Lung microvascular endothelial cell (primary cell): ENCODE measurements at places on chromosomes 13 and 19. TPM values are rescaled to one million over a fixed set of nuclear protein-coding genes. Genes with fewer than 3 reads are reported as not detected.

DNA sequence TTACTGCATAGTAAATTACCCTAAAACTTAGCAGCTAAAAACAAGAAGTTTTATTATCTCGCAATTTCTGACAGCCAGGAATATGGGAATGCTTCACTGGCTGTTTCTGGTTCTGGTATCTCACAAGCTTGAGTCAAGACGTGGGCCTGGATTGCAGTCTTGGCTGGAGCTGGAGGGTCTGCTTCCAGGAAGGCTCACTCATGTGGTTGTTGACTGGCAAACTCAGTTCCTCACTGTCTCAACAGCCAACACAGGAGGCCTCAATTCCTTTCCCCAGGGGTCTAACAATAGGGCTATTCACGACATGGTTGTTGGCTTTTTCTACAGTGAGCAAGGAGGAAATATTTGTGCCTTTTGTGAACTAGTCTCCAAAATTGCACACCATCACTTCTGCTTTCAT lies 146.3 kb downstream of the GPC5 start:
- DNase-seq: no peak

The DCAF15 gene
- total RNA-seq: 6.1 and 8.5 TPM in 2 replicates

DNA sequence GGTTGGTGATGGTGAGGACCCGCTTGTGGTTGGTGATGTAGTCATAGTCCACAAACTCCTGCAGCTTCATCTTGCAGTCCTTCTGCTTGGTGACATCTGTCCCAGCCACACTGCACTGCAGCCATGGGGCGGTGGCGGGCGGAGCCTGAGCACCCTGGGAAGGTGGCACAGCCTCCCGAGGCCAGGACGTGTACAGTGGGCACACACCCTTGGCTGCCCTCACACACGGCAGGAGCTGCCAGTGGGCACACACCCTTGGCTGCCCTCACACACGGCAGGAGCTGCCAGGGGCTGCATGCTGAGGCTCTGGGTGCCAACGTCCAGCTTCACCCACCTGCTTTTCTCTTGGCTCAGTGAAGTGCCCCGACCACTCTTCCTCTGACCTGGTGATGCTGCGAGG lies 128.7 kb downstream of the TUBA3C start:
- no peak for DNase-seq

GRCh38 chr19:17538684-17539237 lies 16.7 kb upstream of the COLGALT1 start:
- no peak for DNase-seq

DNA sequence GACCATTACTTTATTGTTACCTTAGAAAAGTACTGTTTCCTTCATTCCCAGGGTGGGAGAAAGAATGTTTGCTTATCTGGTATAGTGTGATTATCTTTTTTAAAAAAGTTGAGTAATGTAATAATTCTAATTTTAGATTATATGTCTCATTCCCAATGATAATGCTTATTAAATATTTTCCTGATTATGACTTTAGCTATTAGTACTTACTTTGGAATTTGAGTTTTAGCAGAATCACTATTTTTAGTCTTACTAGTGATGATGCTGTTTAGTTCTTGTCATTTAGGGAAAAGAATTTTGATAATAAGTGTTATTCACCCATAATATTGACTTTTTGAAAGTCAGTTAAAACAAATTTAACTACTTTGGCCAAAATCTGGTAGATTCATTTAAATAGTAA lies 95.2 kb downstream of the FRY start:
- DNase-seq: no peak

The FOXO1 gene
- total RNA-seq: 16.8 and 21.6 TPM in 2 replicates

DNA sequence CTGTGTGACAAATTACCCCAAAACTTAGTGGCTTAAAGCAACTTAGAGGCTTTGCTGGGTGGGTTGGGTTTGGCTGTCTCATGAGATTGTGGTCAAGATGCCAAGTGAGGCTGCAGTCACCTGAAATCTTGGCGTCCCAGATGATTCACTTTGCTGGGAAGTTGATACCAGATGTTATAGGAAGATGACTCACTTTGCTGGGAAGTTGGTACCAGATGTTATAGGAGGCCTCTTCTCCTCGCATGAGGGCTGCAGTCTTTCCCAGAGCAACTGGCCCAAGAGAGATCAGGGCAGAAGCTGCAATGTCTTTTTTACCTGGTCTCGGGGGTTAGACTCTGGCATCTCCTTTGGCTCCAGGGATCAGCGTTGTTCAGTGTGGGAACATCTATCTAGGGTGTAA lies 16.8 kb downstream of the TEX29 start:
- no peak for DNase-seq

DNA sequence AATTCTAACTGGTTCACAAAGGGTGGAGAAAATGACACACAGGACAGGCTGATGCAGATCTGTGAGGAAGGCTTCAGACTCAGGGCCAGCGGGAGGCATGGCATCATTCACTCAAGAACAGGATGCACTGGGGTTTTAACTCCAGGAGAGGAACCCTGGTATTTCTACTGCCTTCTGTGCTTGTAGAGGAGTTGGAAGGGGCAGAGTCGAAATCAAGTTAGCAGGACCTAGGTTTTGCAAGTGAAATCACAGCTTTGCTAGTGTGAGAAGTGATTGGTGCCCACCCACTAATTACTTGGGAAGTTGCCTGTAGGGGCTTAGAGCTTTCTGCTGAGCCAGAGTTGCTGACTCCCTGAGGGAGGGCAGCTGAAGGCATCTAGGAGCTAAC lies 92.7 kb downstream of the AKAP11 start:
- DNase-seq: no peak

DNA sequence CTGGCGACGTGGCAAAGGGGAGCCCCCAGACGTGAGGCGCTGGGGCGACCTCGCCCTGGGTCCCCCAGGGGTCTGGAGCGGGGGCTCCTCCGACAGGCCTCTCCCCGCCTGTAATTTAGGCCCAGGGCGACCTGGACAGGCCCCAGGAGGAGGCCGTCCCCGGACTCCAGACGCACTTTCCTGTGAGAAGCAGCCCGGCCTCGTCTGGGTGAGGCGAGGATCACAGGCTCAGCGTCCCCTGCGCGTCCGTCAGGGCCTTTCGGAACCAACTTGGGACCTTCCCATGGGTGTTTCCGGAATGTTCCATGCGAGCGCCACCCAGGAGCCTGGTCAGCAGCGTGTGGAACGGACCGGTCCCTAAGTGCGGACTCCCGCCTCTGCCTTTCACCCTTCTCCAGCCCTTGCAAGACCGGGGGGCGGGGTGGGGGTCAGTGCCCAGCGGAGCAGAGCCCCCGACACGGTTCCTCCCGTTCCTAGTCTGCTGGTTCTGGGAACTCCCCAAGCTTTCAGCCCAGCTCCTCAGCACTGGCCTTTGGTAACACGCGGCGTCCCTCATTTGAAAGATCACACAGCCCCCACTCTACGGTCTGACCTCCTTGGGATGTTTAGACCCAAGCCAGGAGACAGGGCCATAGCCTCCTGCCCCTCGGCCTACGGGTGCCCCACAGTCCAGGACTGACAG lies 1.1 kb upstream of the GRTP1 start:
- DNase-seq: no peak

GRCh38 chr19:14682084-14682483 lies 7.4 kb upstream of the ADGRE3 start:
- DNase-seq: no peak

The C19orf67 gene
- total RNA-seq: not detected in 2 replicates

DNA sequence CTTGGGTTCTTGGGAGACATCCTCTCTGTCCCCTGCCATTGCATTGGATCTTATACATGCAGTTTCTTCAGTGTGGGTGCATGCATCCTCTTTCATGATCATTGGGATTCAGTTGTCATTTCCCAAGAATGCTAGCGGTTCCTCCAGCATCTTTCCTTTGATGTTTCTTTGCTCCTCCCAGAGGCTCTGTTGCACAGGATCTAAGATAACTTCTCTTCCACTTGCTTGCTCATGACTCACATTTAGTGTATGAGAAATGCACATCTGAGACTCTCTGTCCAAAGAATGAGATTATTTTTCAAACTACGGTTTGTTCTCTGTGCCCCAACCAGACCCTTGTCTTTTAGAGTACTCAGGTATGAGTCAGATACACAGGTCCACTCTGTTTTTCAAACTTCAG lies 197.1 kb downstream of the NDFIP2 start:
- DNase-seq: peak; percentile 3

GRCh38 chr13:85661675-85662074 lies 137.5 kb downstream of the SLITRK6 start:
- no peak for DNase-seq

- DNase-seq: no peak
Observed at GRCh38 chr19:34767951-34768350, 5.1 kb downstream of the ZNF599 start.

The ADM5 gene
- total RNA-seq: 0.22 and 0.40 TPM in 2 replicates

- DNase-seq: no peak
Observed at GRCh38 chr13:60318186-60318585, 78.8 kb upstream of the TDRD3 start.

The FGF22 gene
- total RNA-seq: not detected in 2 replicates

- no peak for DNase-seq
Observed at GRCh38 chr13:28099396-28100149, 803 bp downstream of the FLT3 start.

The EFNA2 gene
- total RNA-seq: under 0.01 TPM in 1 of 2 replicates, not detected in the other

The TIMM44 gene
- 22.9 and 28.2 TPM in 2 replicates for total RNA-seq

GRCh38 chr13:80334597-80335260 lies 6.2 kb downstream of the SPRY2 start:
- peak; percentile 56 for DNase-seq

DNA sequence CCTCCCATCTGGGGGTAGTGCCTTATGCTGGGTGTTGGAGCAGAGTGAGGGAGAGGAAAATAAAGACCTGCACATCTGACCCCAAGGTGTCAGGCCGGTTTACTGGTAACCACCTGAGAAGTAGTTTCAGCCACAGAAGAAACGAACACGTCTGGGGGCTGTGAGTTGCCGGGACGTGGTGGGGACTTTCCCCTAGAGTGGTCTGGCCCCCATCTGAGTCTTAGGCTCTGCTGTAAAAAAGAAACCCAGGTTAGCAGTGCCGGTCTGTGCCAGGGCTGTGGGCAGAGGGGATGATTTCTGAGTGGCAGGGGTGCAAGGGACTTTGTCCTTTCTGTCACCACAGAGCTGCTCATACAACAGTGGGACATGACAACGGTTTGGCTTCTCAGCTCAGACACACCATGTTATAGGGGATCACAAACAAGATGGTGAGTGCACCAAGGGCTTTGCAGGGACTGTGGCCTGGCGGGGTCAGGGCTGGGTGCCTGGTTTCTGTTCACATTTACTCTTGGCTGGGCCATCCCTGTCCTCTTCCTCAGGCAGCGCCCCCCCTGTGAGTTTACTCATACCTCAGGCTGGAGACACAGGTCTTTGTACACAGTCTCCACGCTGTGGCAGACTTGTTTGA lies 9.0 kb downstream of the GCDH start:
- no peak for DNase-seq

The PRR20D gene
- not detected in 2 replicates for total RNA-seq

The HIF3A gene
- total RNA-seq: 13.5 and 54.6 TPM in 2 replicates

DNA sequence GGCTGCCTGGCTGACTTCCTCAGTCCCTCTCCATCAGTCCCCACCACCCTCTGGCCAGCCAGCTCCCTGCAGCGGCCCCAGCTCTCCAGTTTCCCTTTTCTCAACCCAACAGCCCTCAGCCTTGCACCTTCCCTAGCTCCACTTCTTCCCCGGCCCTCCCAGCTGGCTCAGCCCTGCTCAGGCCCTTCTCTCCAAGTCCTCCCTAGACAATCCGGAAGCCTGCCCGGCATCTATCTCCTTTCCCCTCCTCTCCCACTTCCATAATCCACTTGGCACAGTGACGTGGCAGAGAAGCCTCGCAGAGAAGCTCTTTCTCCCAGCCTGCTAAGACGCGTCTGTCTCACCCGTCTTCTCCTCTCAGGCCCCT lies 1.1 kb downstream of the UBXN6 start:
- DNase-seq: peak; percentile 35

GRCh38 chr19:14370940-14371280 lies 10.3 kb upstream of the ADGRE5 start:
- DNase-seq: no peak

The NAT14 gene
- total RNA-seq: 5.2 and 7.2 TPM in 2 replicates

- DNase-seq: peak; percentile 60
Observed at GRCh38 chr19:16441661-16442162, 30.1 kb downstream of the EPS15L1 start.

The ZNF525 gene
- total RNA-seq: 3.3 and 9.7 TPM in 2 replicates

DNA sequence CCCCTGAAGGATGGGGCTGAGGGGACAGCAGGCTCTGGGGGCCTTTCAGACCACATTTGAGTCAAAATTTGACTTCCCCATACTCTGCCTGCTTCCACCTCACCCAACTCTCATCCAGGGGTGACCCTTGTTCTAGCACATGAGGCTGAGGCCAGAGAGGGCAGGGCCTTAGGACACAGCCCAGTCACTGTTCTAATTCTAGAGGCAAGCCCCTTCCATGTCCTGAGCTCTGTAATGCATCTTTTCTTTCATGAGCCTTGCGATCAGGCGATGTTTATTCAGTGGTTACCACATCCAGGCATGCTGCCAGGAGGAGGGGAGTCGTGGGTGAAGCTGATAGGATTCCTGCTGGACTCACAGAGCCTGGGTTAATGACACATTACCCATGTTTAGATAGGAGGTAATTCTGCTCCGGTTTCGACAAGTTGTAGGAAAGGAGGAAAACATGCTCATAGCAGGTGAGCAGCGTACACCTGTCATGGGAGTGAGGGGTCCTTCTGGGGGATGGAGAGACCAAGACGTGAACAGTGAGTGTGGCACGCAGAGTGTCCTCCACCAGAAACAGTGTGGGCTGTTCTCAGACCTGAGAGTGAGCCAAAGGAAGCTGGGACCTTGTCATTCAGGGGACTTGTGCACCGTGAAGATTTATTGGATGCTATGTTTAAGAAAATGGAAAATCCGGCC lies 9.3 kb downstream of the RPS9 start:
- DNase-seq: peak; percentile 95

The NFKBIB gene
- total RNA-seq: 7.6 and 11.3 TPM in 2 replicates

The LILRB1 gene
- not detected in 2 replicates for total RNA-seq

The ZNF793 gene
- 0.65 and 1.2 TPM in 2 replicates for total RNA-seq

- DNase-seq: no peak
Observed at GRCh38 chr13:93771782-93772181, 545.2 kb downstream of the GPC6 start.

The FCAR gene
- total RNA-seq: not detected in 2 replicates

DNA sequence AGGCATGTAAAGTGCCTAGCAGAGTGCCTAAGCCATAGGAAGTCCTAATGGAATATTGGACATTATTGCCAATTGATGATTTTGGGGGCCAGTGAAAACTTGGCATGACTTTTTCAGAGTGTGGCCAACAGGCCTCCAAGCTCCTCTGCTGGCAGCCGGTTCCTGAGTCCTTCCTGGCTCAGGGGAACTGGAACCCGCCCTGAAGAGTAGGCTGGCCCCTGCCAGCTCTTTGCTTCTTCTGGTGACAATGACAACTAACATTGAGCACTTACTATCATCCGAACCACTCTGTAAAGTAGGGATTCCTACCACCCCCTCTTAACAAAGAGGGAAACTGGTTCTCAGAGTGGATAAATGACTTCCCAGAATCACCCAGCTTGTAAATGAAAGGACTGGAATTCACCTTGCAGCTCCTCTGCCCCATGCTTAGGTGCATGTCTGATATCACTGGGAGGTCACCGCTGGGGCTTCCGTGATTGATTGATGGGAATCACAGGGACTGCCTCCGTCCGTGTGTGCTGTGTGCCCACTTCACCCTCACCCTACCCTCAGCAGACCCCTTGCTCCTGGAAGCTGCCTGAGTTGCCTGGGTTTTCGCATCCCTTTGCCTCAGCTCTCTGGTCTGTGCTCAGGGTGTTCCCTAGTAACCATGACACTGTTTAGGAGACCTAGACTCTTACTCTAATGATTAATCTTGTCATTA lies 50.6 kb downstream of the TNFRSF19 start:
- no peak for DNase-seq
